NCI-H1930 (cell line): ENCODE measurements at places on chromosomes 13 and 19.

DNA sequence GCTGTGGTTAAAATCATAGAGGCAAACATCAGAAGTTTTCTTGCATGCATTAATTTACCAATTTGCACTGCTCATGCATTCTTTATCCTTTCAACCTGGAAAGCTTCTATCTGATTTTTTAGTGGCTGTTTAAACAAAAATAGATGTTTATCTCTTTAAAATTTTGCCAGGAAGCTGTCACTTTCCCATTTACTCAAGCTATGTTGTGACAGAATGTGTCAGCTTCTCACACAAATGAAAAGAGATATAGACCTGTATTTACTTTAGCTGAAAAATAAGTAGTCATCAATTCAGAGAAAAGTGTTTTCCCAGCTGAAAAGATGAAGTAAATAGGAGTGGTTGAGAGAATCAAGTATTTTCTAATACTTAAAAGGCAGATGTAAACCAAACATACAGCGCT, 872.8 kb downstream of the DACH1 start:
- no peak for DNase-seq

- no peak for DNase-seq
Observed at GRCh38 chr19:10419200-10419645, 1.1 kb upstream of the PDE4A start.

DNA sequence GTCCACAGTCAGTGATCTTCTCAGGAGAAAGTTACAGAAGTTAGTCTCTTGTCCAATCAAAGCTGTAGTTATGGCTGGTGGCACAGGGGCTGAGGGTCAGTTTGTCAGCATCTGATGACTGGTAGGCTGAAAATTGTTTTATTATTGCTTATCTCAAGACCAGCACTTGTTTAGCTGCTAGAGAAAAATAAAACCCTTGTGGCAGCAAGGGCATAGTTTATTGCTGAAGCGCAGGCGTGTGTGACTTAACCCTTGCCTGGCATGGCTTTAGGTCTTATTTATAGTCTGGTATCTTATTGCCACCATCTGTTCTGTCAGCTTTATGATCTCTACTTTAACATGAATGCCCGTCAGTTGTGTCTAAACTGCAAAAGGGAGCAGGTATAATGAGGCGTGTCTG, 154.7 kb downstream of the USP12 start:
- DNase-seq = no peak

DNA sequence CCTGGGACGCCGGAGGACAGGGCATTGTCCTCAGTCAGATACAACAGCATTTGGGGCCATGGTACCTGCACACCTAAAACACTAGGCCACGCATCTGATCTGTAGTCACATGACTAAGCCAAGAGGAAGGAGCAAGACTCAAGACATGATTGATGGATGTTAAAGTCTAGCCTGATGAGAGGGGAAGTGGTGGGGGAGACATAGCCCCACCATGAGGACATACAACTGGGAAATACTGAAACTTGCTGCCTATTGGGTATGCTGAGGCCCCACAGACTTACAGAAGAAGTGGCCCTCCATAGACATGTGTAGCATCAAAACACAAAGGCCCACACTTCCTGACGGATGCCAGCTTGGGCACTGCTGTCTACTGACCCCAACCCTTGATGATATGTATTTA, 1.4 kb upstream of the ICAM4 start:
- no peak for DNase-seq

DNA sequence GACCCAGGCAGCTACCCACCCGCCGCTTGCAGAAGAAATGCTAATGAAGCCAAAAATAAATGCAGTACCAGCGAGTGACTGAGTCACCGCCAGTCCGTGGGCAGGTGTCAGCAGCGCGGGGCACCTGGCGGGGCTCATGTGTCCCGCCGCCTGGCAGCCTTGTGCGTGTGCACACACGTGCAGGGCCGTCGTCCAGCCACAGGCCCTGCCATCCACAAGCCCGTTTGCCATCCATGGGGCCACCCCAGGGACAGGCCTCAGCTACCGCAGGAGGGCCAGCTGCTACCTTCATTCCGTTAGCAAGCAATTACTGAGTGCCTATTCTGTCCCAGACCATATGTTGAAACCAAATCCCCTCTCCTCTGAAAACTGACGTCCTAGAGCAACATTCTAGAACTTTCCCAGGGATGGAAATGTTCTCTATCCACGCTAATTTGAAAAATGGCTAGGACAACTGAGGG, 20.5 kb downstream of the NCAN start:
- no peak for DNase-seq

- no peak for DNase-seq
Observed at GRCh38 chr13:112583592-112584277, 4.2 kb downstream of the TUBGCP3 start.

DNA sequence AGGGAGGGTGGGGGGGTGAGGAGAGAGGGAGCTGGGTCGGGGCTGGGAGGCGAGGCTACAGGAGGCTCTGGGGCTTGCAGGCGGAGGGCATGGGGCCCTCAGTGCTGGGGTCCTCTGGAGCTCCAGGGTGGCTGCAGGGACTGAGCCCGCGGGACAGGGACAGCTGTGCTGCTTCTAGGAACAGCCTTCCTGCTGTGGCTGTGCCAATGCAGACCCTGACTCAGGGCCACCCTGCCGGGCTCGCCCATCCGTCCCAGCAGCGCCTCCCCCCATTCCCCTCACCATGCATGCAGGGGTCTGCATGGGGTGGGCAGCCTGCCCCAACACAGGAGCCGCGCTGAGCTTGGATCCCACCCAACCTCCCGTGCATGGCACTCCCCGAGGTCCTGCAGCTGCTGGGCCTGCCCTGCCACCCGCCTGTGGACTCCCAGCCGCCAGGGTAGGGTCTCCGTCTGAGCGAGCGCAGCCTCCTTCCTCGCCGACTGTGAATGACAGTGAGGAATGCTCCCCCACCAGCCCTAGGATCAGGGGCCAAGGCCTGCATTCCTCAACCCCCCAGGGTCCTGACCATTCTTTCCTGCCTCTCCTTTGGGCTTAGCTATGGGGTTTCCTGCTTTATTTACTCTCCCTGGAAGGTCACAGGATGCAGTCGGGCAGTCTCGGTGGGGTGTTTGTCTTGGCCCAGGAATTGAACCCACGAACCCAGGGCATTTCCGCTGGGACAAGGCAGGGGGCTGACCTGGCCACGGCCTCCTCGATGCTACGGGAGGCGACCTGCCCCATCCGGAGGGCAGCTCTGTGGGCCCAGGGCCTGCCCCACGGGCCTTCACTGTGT, 23.4 kb downstream of the CEBPG start:
- no peak for DNase-seq

GRCh38 chr19:769616-770015, 18.7 kb downstream of the MISP start:
- no peak for DNase-seq

- no peak for DNase-seq
Observed at GRCh38 chr13:108708921-108709320, 79.5 kb downstream of the MYO16 start.

DNA sequence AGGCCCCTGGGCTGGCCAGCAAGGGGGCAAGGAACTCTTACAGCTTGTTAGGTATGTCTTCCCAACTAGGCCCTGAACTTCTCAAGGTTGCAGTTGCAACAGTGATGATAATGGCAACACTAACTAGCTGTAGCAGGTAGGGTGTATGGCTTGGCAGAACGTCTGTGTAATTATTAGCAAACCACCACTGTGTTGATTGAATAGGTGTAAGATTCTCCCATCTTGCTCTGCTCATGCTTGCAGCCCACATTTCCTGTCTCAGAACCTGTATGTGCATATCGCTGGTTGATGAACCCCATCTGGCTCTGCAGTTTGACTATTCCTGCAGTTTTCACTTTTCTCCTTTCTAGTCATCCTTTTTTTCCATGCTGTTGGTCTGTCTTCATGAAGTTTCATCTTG, 178.8 kb downstream of the KATNAL1 start:
- DNase-seq = no peak

- no peak for DNase-seq
Observed at GRCh38 chr13:73082895-73083294, 24.1 kb downstream of the KLF5 start.

GRCh38 chr19:51114087-51114729, 6.0 kb upstream of the CTU1 start:
- no peak for DNase-seq

- DNase-seq = no peak
Observed at GRCh38 chr13:113663934-113664333, 3.1 kb upstream of the GRK1 start.

GRCh38 chr19:31127134-31127967, 221.9 kb downstream of the TSHZ3 start:
- DNase-seq = no peak

DNA sequence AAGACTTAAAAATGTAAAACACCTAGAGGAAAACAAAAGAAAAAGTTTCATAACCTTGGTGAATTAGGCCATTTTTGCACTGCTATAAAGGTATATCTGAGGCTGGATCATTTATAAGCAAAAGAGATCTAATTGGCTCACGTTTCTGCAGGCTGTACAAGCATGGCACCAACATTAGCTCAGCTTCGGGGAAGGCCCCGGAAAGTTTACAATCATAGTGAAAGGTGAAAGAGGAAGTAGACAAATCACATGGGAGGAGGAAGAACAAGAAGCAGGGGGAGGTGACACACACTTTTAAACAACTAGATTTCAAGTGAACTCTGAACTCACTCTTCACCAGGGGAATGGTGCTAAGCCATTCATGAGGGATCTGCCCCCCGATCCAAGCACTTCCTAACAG, 1358.5 kb upstream of the PCDH9 start:
- no peak for DNase-seq

DNA sequence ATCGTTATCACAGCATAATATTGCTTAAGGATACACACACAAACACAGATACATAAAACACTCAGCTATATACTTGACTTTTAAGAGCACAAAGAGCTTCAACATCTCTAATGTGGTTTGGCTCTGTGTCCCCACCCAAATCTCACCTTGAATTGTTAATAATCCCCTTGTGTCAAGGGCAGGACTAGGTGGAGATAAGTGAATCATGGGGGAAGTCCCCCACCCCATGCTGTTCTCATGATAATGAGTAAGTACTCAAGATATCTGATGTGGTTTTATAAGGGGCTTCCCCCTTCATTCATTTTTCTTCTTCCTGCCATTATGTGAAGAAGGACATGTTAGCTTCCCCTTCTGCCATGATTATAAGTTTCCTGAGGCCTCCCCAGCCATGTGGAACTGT, 481.4 kb downstream of the PCDH9 start:
- DNase-seq = no peak

DNA sequence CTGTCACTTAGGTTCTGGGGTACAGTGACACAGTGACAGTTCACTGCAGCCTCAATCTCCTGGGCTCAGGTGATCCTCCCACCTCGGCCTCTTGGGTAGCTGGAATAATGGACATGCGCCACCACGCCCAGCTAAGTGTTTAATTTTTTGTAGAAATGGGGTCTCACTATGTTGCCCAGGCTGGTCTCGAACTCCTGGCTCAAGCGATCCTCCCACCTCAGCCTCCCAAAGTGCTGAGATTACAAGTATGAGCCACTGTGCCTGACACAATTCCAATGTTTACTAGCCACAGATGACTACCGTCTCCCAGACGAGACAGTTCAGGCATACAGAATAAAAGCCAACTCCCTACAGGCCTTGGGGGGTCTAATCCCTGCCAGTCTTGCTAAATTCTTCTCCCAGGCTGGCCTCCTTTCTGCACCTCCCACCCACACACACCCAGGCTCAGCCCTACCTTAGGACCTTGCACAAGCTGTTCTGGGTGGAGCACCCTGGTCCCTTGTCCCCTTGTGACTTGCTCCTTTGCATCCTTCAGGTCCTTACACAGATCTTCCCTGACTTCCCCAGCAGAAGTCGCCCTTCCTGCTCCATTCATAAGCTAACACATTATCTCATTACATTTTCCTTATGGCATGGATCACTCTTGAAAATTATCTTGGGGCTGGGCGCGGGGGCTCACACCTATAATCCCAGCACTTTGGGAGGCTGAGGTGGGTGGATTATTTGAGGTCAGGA, 106.4 kb downstream of the INSR start:
- DNase-seq = no peak

DNA sequence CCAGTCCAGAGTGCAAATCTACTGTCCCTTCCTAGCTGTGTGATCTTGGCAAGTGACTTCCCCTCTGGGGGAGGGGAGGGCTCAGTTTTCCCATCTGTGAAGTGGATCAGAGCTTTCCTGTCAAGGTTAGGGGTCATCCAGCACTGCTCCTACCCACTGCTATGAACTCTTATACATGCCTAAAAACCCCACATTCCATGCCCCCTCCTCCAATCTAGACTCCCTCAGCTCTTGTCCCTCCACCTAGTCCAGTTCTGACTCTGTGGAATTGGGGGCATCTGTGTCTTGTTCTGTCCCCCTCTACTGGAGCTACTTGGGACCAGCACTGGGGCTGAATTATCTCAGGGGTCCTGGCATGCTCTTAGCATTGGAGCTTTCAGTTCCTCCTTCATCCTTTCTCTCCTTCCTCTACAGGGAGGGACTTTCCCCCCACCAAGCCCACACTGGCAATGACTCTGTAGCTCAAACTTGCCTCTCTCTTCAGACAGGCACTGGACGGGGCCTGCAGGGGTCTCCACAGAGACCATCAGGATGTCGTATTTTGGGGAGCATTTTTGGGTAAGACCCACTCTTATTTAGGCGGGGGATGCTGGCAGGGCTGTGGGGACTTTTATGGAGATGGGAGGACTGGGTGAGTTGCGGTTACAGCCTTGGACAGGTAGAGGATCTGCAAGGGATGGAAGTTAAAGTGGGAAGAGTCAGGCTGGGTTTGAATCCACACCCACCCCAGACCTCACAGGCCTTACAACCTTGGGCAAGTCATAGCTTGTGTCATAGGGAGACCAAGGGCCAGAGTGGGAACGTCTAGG, 3.6 kb downstream of the FCHO1 start:
- DNase-seq = no peak

DNA sequence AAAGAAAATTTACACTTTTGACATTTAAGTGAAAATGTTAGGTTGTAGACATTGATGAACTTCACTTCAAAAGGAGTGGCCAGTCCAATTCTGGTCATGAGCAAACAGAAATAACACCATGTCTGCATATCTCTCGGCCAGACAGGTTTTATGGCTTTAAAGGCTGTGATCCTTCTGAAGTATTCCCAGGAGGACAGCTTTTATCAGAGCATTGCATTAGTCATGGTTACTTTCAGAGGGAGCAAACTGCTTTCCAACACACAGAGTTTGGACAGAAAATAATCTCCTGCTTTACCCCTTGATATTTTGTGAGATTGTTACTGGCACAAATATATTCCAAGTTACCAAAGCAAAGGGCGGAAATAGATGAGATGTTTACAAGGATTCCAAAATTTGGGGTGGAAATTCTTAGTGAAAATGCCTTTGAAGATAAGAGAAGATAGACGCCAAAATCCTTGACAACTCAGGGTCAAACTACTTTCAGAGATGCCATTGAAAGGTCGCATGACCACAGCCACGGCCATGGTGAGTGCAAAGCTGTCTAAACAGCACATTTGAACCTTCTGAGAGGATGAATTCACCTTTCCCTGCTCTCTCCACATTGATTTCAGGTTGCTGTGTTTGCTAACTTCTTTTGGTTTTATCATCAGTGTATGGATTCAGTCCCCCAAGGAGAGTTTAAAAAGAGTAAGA, 584.5 kb upstream of the SGCG start:
- no peak for DNase-seq
